ENCODE measurements at places on chromosomes 5 and 9.

- no peak for DNase-seq
Measured at GRCh38 chr5:143101121-143101520, 302.4 kb downstream of the NR3C1 start.

DNA sequence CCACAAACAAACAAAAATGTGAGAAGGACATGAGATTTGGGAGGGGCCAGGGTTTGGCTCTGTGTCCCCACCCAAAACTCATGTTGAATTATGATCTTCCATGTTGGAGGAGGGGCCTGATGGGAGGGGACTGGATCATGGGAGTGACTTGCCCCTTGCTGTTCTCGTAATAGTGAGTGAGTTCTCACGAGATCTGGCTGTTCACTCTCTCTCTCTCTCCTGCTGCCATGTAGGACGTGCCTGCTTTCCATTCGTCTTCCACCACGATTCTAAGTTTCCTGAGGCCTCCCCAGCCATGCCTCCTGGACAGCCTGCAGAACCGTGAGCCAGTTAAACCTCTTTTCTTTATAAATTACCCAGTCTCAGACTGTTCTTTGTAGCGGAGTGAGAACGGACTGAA, 118.7 kb downstream of the RXRA start:
- DNase-seq, result no peak

DNA sequence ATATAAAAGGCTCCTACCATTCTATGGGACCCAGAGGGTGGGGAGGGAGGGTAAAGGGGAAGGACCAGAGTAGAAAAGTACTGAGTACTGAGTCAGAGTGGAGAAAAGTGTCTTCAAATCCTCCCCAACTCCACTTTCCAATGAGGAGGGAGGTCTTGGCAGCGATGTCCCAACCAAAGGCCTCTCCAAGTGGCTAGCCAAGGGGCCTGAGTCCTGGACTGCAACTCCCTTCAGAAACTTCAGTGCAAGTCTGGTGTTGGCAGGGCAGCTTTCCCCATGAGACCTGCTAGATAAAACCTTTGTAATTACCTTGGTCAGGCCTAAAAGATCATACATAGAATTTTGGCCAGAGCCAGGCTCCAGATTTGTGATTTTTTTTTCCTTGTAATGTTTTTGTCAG, 111.3 kb upstream of the TNPO1 start:
- no peak for DNase-seq

DNA sequence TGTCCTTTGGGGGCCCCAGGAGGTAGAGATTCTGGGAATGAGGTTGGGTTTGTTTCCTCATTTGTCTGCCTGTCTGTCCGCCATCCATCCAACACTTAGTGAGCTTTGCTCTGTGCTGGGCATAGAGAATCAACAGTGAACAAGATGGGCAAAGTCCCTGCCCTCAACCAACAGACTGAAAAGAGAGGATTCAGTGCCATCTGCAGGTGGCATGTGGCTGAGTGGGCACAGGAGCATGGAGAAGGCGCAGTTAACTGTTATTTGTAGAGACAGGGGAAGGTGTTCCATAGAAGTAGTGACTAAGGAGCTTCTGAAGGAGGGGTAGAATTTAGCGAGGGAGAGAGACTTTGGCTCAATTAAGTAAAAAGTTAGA, 23.1 kb downstream of the POLR1E start:
- no peak for DNase-seq

DNA sequence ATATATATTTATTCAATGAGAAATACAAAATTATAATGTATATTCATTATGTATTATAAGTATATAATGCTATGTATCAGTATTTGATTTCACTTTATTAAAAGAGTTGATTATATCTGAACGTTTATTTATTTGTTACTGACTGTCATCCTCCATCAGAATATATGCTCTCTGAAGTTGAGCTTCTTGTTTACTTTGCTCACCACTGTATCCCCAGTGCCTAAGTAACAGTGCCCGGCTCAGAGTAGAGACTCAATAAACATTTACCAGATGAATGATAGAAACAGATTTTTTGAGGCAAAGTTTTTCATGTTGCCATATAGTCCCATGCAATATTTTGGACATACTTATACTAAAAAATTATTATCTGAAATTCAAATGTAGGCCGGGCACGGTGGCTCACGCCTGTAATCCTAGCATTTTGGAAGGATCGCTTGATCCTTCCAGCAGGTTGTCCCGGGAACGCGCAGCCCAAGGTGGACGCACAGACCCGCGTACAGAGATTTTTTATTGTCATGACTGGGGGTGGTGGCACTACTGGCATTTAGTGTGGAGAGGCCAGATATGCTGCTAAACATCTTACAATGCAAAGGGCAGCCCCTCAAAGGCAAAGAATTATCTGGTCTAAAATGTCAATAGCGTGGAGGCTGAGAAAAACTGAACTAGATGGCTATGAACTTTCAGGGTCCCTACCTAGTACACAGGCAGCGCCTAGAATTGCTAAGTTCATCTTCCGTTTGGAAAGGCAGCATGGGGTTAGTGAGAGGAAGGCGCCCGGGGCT, 761 bp upstream of the DNAJC25 start:
- DNase-seq, result no peak

DNA sequence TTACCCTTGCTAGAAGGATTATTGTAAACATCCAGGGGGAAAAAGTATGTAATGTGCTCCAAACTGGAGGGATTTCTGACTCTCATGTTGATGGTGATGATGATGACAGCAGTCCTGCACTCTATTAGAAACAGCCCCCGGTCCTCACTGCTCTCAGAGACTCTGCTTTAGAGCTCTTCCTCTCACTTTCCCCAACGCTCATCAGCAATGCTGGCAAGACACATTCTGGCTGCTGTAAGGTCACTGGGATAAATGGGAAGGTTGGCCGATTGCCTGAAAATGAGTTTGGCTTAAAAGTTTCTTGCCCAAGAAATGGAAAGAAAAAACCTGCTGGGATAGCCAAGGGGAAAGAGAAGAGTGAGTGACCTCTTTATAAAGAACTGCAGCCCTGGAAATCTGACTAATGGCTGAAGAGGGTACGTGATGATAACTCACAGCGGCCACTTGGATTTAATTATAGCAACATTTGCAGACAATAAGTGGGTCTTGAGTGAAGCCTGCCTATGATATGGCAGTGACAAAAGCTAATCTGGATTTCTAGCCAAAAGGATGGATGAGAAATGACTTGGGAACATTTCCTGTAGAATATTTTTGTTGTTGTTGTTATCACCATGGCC, 235.8 kb downstream of the TMEM38B start:
- no peak for DNase-seq

DNA sequence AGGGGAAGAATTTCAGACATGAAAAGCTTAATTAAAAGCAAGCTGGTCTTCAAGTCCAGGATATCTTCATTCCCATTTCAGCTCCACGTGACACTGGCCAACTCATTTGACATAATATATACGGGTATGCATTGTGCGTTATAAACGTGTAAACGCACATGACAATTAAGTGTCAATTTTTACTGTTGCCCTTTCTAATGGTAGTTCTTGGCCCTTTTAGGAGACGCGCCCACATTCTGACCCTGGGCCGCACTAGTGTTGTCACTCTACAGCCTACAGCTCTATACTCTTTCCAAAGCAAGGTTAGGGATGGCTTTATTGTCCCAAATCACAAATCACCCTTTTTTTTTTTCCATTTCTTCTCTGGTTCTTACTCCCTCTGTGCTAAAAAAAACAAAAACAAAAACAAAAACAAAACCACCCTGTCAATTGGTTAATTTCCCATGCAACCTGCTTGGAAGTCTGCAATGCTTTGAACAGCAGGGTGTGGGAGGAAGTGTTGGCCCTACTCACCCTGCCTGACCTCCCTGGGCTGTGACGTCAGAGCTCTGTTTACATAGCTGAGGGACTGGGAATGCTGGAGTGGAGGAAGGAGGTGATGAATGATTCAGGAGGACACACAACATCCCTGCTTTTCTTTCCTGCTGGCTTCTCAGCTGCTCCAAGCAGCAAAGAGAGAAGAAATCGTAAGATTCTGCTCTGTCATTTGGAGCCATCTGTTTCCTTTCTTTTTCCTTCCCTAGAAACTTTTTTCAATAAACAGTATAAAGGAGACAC, 19.3 kb downstream of the RFK start:
- no peak for DNase-seq

DNA sequence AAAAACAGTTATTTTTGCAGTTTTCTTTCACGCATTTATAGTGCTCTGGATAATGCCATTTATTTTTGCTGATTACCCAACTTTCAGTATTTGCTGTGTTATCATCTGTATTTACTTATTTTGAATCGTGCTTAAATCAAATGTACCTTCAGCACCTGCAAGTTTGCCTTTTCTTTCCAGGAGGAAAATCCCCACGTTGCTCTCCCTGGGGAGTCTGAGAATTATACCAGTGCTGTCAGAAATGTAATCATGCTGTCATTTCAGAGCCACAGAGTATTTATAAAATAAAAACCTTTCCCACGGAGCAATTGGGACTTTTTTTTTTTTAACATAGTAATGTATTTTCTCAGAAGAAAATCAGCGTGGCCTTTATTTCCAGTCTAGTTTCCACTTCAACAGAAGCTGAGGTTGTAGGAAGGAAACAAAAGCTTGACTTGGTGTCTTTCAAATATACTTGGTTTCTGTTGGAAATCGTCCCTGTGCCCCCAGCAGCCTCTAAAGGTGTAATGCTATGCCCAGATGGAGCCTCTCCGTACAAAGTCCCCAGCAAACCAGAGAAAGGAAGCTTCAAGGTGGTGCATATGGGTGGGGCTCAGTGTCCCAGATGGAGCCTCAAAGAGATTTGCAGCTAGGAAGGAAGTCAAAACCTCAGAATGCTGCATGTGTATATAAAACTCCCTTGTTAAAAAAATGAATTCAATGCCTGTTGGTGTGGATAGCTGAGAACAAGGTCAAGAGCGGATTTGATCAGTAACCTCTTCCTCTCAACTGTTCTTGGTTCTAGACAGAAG, 2.1 kb downstream of the GPR150 start:
- DNase-seq, result no peak

- no peak for DNase-seq
Measured at GRCh38 chr5:178577376-178577839, 12.8 kb downstream of the COL23A1 start.

- DNase-seq, result no peak
Measured at GRCh38 chr5:142938266-142938880, 168.2 kb downstream of the ARHGAP26 start.

GRCh38 chr5:143094087-143094521, 309.4 kb downstream of the NR3C1 start:
- no peak for DNase-seq

DNA sequence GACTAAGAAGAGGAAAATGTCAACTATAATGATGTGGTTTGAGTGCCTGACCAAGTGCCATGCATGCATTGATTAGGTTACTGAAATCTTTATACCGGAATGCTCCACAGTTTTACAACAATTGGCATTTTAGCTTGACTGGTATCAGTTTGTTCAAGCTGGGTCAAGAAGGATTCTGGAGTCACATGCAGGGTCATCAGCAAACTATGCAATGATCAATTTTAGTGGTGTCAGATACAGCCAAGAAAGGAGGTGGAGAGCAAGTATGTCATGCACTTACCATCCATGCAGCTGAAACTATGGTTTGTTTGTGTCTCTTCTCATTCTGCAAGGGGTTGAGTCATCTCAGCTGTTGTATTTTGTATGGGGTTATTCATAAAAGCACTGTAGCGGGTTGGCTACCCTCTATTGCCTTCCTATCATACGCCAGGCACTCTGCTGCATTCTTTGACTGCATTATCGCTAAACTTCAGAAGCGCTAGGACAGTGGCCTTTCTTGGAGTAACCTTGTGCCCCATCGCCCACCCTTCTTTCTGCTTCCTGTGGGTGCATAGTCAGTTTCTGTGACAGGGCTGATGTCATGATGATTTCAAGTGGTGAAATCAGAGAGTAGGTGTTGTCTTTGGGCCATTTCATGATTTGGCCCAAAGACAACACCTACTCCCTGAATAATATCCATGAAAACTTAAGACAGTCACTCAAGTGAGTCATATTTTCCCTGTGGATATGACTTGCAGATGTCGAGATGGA, 145.4 kb downstream of the MTX3 start:
- DNase-seq, result no peak

GRCh38 chr5:161396171-161396570, 150.4 kb downstream of the GABRB2 start:
- no peak for DNase-seq

DNA sequence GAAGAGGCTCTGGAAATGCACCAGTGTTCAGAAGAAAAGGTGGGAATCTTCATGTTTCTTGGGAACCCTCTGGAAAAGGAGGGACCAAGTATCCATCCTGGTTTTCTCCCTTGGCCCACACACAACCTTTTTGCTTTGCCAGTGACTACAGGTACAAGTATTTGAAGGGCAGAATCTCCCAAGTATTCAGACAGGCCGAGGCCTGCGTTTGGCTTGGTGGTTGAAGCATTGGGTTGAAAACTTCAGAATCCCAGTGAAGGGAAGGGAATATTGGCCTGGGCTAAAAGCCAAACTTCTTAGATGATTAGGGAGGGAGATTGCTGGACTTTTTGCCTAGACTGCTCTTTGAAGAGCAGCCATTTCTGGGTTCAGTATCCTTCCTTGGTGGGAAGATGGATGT, 71.9 kb downstream of the UBAP1 start:
- no peak for DNase-seq

GRCh38 chr9:135724186-135724787, 22.3 kb downstream of the KCNT1 start:
- DNase-seq, result no peak

DNA sequence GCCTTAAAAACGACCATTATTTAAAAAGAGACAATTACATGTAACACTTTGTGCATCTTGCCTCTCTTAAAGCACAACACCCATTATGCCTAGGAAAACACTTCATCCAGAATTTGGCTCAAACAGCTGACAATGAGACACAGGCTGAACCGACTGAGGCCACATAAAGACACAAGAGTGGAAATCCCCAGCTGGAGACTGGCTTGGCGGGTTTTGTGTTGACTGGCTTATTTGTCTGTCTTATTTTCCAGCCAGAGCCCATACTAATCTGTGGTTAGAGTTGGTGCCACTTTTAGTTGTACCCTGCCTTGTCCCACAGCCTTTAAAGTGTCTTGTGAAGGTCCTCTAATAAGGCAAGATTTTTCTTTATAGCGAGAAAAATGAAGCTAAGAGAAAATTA, 21.2 kb downstream of the TRIM14 start:
- no peak for DNase-seq

DNA sequence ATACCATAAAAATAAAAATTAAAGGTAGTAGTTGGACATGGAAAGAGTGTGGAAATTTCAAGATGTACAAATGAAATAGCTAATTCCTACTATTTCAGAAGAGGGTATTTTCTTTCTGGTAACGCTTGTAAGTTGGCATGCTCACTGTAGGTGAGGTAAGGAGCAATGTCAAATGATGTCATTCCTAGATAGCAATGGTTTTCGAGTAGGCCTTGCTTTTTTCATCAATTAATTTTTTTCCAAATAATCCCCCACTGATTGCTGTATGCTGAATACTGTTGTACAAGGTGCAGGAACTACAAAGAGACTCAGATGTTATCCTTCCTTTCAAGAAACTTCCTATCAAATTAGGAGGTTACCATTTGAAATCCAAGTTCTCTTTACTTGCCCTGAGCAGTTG, 928 bp upstream of the SELENOP start:
- DNase-seq, result no peak

DNA sequence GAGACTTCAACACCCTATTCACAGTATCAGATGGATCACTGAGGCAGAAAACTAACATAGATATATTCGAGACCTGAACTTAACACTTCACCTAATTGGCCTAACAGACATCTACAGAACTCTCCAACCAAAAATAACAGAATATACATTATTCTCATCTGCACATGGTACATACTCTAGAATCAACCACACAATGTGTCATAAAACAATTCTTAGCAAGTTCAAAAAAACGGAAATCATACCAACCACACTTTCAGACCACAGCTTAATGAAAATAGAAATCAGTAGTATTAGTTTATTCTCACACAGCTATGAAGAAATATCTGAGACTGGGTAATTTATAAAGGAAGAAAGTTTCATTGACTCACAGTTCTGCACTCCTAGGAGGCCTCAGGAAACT, 387.9 kb downstream of the DEPDC1B start:
- no peak for DNase-seq

- no peak for DNase-seq
Measured at GRCh38 chr9:136710543-136710942, 1.8 kb upstream of the DIPK1B start.
